ENCODE measurements at places on chromosomes 4 and X. TPM values are rescaled to one million over a fixed set of nuclear protein-coding genes. Genes with fewer than 3 reads are reported as not detected.

DNA sequence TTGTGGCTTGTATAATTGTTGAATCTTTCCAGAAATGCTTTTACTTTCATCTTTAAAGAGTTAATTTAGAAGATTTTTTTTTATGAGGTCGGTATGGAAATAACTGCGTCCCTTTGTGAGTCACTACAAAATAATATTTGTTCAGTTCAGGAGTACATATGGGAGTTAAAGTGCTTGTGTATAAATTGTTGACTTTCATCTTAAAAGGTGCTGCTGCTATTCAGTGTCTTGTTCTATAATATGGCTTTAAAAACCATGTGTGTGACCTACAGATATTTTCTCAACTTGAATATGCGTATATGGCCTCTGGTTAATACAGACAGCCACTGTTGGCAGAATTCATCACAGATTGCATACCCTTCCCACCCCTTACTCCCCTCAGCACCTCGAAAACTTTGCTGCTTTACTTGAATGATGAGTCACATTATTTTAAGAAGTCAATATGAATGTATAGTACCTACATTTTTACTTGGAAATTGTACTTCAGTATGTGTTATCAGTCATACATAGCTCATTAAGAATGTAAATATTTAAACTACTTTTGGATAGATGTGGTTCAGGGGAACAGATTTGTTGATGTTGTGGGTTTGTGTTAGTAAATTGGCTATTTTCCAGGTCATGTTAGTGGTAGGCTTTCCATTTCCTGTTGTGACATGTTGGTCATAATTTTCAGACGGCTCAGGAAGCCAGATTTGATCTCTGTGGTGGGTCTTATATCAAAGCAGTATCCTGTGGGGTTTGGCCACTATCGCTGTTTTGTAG, 1.5 kb downstream of the CLCN3 start:
- H3K36me3 ChIP-seq: no peaks in the 10 kb centered on the region
- peak overlapping the region; percentile 92 for H3K27ac ChIP-seq
- DNase-seq: no peak
- peaks cover 57% of the 10 kb centered on the region for H3K4me1 ChIP-seq

GRCh38 chr4:19689511-19689910, 562.2 kb upstream of the SLIT2 start:
- H3K4me1 ChIP-seq: no peaks in the 10 kb centered on the region
- H3K27me3 ChIP-seq: no peaks in the 10 kb centered on the region

DNA sequence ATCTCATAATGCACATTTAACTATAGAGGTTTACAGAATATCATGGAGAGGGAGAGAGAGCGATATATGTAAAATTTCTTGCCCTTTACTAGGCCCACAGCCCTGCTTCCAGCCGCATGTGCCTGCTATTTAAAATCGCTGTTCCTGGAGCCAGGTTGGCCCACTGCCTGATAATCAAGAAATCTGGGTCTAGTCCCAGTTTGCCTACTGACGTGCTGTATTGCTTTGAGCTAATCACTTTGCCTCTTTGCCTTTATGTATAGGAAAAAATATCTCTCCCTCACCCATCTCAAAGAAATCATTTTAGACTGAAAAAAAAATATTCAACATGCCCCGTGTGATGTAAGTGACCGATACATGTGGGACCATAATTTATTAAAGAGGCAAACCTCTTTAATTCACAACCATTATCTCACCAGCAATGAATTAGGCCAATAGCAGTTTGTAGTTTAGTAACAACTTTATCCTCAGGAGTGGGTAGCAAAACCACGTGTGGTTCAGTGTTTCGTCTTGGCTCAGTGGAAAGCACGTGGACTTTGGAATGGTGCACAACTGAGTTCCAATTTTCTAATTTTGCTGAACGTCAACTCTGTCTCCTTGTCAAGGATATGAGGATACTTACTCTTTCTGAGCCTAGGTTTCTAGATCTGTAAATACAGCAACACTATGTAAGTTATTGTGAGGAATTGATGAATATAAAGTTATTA, 62.6 kb downstream of the GRXCR1 start:
- no peak for DNase-seq
- H3K4me3 ChIP-seq: no peak overlapping the region

- no peaks in the 10 kb centered on the region for H3K4me1 ChIP-seq
- no peak overlapping the region for H3K27ac ChIP-seq
- no peak for DNase-seq
- no peaks in the 10 kb centered on the region for H3K36me3 ChIP-seq
- H3K4me3 ChIP-seq: no peak overlapping the region
Measured at GRCh38 chr4:183485411-183486160, 19.3 kb upstream of the ING2 start.

DNA sequence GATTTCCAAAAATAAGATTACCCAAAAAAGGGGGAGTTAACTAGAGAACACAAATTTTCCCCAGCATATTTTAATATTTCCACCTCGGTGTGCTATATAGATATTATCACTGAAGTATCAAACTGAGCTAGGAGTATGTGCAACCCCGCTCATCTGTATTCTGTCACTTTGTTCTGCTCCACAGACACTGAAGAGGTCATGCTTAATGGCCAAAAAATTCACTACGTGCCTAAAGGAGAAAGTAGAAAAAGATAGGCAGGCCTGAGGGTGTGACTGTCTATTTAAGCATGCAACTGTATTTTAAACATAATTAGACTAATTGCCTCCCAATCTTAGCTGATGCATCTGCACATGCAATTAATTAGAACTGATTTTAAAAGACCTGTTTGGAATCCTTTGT, 24.5 kb downstream of the SH3RF1 start:
- no peaks in the 10 kb centered on the region for H3K27me3 ChIP-seq
- H3K27ac ChIP-seq: no peak overlapping the region
- no peak for DNase-seq
- no peaks in the 10 kb centered on the region for H3K36me3 ChIP-seq
- H3K4me3 ChIP-seq: no peak overlapping the region

- no peak overlapping the region for H3K4me3 ChIP-seq
- no peak for DNase-seq
- H3K36me3 ChIP-seq: no peaks in the 10 kb centered on the region
- no peaks in the 10 kb centered on the region for H3K4me1 ChIP-seq
Measured at GRCh38 chr4:184831153-184831552, 5.4 kb upstream of the ACSL1 start.

DNA sequence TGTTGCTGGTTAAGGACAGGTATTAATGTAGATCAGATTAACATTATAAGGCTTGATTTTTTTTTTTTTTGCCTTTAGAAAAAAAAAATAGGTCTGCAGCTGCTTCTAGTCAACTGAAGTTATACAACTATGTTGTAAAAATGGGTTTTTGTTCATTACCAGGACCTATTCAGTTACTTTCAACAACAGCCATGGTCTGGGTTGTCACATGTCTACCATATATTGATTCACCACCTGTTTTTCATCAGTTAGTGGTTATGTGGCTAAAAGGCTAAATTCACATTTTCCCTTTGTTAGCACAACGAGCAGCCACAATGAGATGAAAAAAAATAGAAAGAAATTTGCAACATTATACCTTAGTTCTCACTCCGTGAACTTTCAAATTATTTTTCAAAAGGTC, 45.5 kb downstream of the GLRB start:
- H3K27ac ChIP-seq: no peak overlapping the region
- H3K4me1 ChIP-seq: no peaks in the 10 kb centered on the region
- H3K4me3 ChIP-seq: no peak overlapping the region
- no peaks in the 10 kb centered on the region for H3K27me3 ChIP-seq

GRCh38 chr4:145976680-145977079, 38.1 kb upstream of the ZNF827 start:
- H3K4me1 ChIP-seq: no peaks in the 10 kb centered on the region

GRCh38 chr4:6692806-6693205, 872 bp upstream of the S100P start:
- H3K27me3 ChIP-seq: no peaks in the 10 kb centered on the region
- DNase-seq: no peak
- peaks cover 85% of the 10 kb centered on the region for H3K4me1 ChIP-seq

DNA sequence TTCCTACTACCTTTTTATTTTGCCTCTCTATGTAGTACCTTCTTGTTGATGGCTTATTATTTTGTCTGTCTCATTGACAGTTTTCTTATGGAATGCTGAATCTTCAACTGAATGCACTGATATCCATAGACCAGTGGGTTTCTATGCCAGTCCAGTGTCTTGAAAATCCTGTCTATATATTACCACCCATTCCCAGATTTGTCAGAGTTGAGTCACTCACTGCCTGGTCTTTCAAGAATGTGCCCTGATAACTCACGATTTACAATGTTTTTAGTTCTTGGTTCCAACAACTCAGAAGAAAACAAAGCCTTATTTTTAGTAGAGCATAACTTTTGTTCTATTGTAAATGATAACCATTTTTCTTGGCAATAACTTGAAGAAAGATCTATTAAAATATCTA, 606.0 kb upstream of the PITX2 start:
- H3K4me3 ChIP-seq: no peak overlapping the region
- H3K4me1 ChIP-seq: no peaks in the 10 kb centered on the region
- no peak for DNase-seq
- no peaks in the 10 kb centered on the region for H3K36me3 ChIP-seq
- H3K27me3 ChIP-seq: no peaks in the 10 kb centered on the region

- H3K27ac ChIP-seq: no peak overlapping the region
- no peaks in the 10 kb centered on the region for H3K4me1 ChIP-seq
- no peaks in the 10 kb centered on the region for H3K27me3 ChIP-seq
- H3K4me3 ChIP-seq: peak overlapping the region; percentile 14
- H3K36me3 ChIP-seq: no peaks in the 10 kb centered on the region
Measured at GRCh38 chrX:55056820-55057674, 17.8 kb upstream of the PAGE2B start.

GRCh38 chr4:78661921-78662521, 110.5 kb downstream of the ANXA3 start:
- DNase-seq: no peak
- H3K4me1 ChIP-seq: peaks cover 35% of the 10 kb centered on the region
- H3K4me3 ChIP-seq: no peak overlapping the region
- H3K36me3 ChIP-seq: no peaks in the 10 kb centered on the region
- H3K27ac ChIP-seq: peak overlapping the region; percentile 52

GRCh38 chrX:107718156-107718621, 57.4 kb downstream of the TSC22D3 start:
- no peaks in the 10 kb centered on the region for H3K27me3 ChIP-seq
- H3K4me1 ChIP-seq: peaks cover 57% of the 10 kb centered on the region
- peaks cover 26% of the 10 kb centered on the region for H3K36me3 ChIP-seq
- H3K4me3 ChIP-seq: no peak overlapping the region
- no peak for DNase-seq
- peak overlapping the region; percentile 73 for H3K27ac ChIP-seq

- peaks cover 18% of the 10 kb centered on the region for H3K4me1 ChIP-seq
- no peaks in the 10 kb centered on the region for H3K36me3 ChIP-seq
- no peak for DNase-seq
- H3K27me3 ChIP-seq: no peaks in the 10 kb centered on the region
- peak overlapping the region; percentile 96 for H3K4me3 ChIP-seq
Measured at GRCh38 chr4:102501447-102501696, 213 bp downstream of the NFKB1 start.

DNA sequence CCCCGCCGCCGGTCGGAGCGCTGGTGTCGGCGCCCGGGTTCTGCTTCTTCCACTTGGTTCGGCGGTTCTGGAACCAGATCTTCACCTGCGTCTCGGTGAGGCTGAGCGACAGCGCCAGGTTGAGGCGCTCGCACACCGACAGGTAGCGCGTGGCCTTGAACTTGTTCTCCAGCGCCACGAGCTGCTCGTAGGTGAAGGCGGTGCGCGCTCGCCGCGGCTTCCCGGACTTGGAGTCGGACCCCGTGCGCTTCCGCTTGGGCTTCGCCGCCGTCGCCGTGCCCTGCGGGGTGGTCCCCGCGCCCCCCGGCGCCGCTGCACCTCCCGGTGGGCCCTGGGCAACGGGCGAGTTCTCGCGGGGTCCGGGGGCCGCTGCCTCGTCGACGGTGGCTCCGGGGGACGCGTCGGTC, 3.1 kb downstream of the NKX1-1 start:
- no peak overlapping the region for H3K27ac ChIP-seq
- H3K27me3 ChIP-seq: peaks cover 34% of the 10 kb centered on the region
- no peaks in the 10 kb centered on the region for H3K36me3 ChIP-seq
- no peak for DNase-seq

DNA sequence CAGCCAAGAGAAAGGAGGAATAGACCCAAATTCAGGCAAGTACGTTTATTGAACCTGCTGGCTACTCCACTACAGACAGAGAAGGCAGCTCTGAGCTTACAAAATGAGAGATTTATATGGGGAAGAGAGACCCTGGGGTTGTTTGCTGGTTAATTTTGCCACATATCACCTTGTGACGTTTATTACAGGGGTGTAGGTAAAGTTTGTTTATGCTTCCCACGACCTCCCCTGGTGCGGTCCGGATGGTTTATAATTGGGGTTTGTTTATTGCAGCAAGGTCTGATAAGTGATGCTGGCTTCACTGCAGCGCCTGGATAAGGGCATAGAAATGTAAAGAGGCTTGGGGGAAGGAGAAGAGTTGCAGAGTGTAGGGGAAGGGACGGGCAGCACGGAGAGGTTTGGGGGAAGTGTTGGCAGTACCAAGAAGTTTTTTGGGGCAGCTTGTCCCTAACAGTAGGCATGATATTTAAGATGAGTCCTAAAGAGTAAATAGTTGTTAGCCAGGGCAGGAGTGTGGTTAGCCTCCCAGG, 12.6 kb downstream of the BEX1 start:
- H3K4me3 ChIP-seq: no peak overlapping the region
- no peaks in the 10 kb centered on the region for H3K36me3 ChIP-seq
- no peaks in the 10 kb centered on the region for H3K4me1 ChIP-seq
- no peak for DNase-seq
- H3K27me3 ChIP-seq: no peaks in the 10 kb centered on the region

NBDY gene
- total RNA-seq: 8.3 TPM

KDR gene
- 6.4 TPM for total RNA-seq

CHIC1 gene
- total RNA-seq: 1.0 TPM

PSAPL1 gene
- total RNA-seq: not detected

SLC38A5 gene
- total RNA-seq: 25.4 TPM

All from esophagus squamous epithelium (tissue), 5 donors.